ENCODE measurements at places on chromosomes 12 and 14. TPM values are rescaled to one million over a fixed set of nuclear protein-coding genes. Genes with fewer than 3 reads are reported as not detected.

The HOXC6 gene
- total RNA-seq: 0.52 TPM

The CLEC2A gene
- total RNA-seq: not detected

The KIF26A gene
- 1.2 TPM for total RNA-seq

The PHETA1 gene
- total RNA-seq: 7.0 TPM

The KCNJ8 gene
- total RNA-seq: 3.2 TPM

The SCFD1 gene
- 34.0 TPM for total RNA-seq

The DPPA3 gene
- total RNA-seq: not detected

The LPAR5 gene
- total RNA-seq: not detected

The GAPDH gene
- total RNA-seq: 9,177 TPM

The RDH11 gene
- total RNA-seq: 114 TPM

The RNF212B gene
- total RNA-seq: not detected

The RTL1 gene
- not detected for total RNA-seq

The GLIPR1L2 gene
- 0.13 TPM for total RNA-seq

The NKX2-8 gene
- not detected for total RNA-seq

The CLMN gene
- 1.9 TPM for total RNA-seq

The ASPG gene
- not detected for total RNA-seq

The JAG2 gene
- 0.48 TPM for total RNA-seq

The IFI27L1 gene
- total RNA-seq: 9.6 TPM

The PLEKHG7 gene
- 0.13 TPM for total RNA-seq

The PRICKLE1 gene
- total RNA-seq: 5.7 TPM

The PLEK2 gene
- 5.0 TPM for total RNA-seq

The PNP gene
- total RNA-seq: 15.6 TPM

The OVCH1 gene
- 0.08 TPM for total RNA-seq

The SRRM4 gene
- total RNA-seq: not detected

The SALL2 gene
- total RNA-seq: 8.5 TPM

The COX8C gene
- not detected for total RNA-seq

The ABCC9 gene
- total RNA-seq: 1.6 TPM

The TMEM229B gene
- total RNA-seq: not detected

The DNAH10 gene
- total RNA-seq: 0.32 TPM

The ABCD2 gene
- total RNA-seq: 0.40 TPM

The SDSL gene
- total RNA-seq: 1.8 TPM

The POTEM gene
- not detected for total RNA-seq

The STK38L gene
- 24.7 TPM for total RNA-seq

The KTN1 gene
- 63.4 TPM for total RNA-seq

The KRT73 gene
- not detected for total RNA-seq

The KRT6B gene
- total RNA-seq: not detected

The CLEC4D gene
- not detected for total RNA-seq

The CRIP2 gene
- total RNA-seq: 117 TPM

The RAPGEF3 gene
- 0.72 TPM for total RNA-seq

The TRIM9 gene
- 0.40 TPM for total RNA-seq

The SUPT16H gene
- 65.2 TPM for total RNA-seq

The STYK1 gene
- 2.3 TPM for total RNA-seq

The PIK3C2G gene
- total RNA-seq: 0.13 TPM

The OTX2 gene
- total RNA-seq: not detected
